ENCODE measurements at places on chromosomes 3 and 15. TPM values are rescaled to one million over a fixed set of nuclear protein-coding genes. Genes with fewer than 3 reads are reported as not detected.

CYFIP1 gene
- total RNA-seq: 66.5 TPM

TRPM1 gene
- not detected for total RNA-seq

GUCA1C gene
- total RNA-seq: not detected

LDHAL6B gene
- not detected for total RNA-seq

NMB gene
- 26.3 TPM for total RNA-seq

All from A549 treated with RU486 at 1 μM for 4 hours (cell line).